ENCODE measurements at places on chromosomes 1 and 21.

DNA sequence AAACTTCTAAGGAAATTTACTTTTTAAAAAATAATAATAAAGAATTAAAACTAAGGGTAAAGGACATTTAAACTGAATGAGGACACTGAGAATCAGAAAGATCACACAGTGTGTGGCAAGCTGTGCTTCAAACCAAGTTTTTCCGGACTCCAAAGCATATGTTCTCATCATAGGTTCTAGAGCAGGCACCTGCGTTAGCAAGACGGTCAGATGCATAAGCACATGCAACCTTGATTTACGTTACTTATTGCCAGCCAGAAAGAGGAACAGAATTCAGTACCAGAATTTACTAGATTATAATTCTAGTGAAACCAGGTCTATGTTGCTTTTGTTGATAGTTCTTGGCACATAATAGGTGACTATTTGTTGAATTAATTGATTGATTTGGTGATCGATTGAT is 6.2 kb upstream of the LBR start:
- H3K4me3 ChIP-seq = no peak overlapping the region
- no peaks in the 10 kb centered on the region for H3K36me3 ChIP-seq
- DNase-seq = no peak
- H3K4me1 ChIP-seq = peaks cover 11% of the 10 kb centered on the region

- no peak for DNase-seq
- no peaks in the 10 kb centered on the region for H3K36me3 ChIP-seq
- no peaks in the 10 kb centered on the region for H3K27me3 ChIP-seq
- H3K27ac ChIP-seq = no peak overlapping the region
These were observed 460.0 kb downstream of the NCAM2 start for GRCh38 chr21:21458124-21458631.

- H3K27ac ChIP-seq = no peak overlapping the region
- H3K27me3 ChIP-seq = no peaks in the 10 kb centered on the region
- H3K36me3 ChIP-seq = no peaks in the 10 kb centered on the region
These were observed 131.9 kb downstream of the CYYR1 start for GRCh38 chr21:26441149-26441548.

- no peak overlapping the region for H3K27ac ChIP-seq
- H3K36me3 ChIP-seq = no peaks in the 10 kb centered on the region
- peaks cover 23% of the 10 kb centered on the region for H3K4me1 ChIP-seq
- no peak overlapping the region for H3K4me3 ChIP-seq
- no peak for DNase-seq
- peaks cover 56% of the 10 kb centered on the region for H3K27me3 ChIP-seq
These were observed 5.4 kb upstream of the SLAMF8 start for GRCh38 chr1:159821171-159821867.

DNA sequence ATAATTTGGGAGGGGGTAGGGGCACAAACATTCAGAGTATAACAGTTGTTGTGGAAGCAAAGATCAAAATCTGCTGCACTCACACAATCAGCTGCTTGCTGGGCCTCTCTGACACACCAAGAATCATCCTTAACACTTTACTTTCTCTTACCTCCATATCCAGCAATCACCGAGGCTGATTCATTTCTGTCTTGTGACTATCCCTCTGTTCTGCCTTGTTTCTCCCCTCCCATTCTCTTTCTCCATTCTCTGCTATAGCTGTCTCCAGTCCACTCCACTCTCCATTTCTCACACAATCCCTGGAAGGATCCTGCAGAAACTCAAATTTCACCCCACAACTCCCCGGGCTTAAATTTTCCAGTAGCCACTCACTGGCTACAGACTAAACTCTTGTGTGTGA is 91.8 kb upstream of the NGF start:
- no peaks in the 10 kb centered on the region for H3K36me3 ChIP-seq
- H3K27ac ChIP-seq = no peak overlapping the region
- no peaks in the 10 kb centered on the region for H3K4me1 ChIP-seq
- DNase-seq = no peak
- H3K4me3 ChIP-seq = no peak overlapping the region

- no peak for DNase-seq
- no peak overlapping the region for H3K4me3 ChIP-seq
- H3K36me3 ChIP-seq = no peaks in the 10 kb centered on the region
- H3K4me1 ChIP-seq = peaks cover 3% of the 10 kb centered on the region
- H3K27me3 ChIP-seq = peaks cover 8% of the 10 kb centered on the region
These were observed 209.5 kb upstream of the GALNT2 start for GRCh38 chr1:229857585-229857984.

GRCh38 chr1:8097908-8098307 is 71.8 kb upstream of the ERRFI1 start:
- DNase-seq = no peak
- H3K36me3 ChIP-seq = no peaks in the 10 kb centered on the region
- no peak overlapping the region for H3K4me3 ChIP-seq
- H3K4me1 ChIP-seq = peaks cover 15% of the 10 kb centered on the region
